Uterus (tissue), 4 donors: ENCODE measurements at places on chromosomes 2 and 18. TPM values are rescaled to one million over a fixed set of nuclear protein-coding genes. Genes with fewer than 3 reads are reported as not detected.

GRCh38 chr2:26911911-26912861 lies 58.3 kb upstream of the MAPRE3 start:
- no peak for DNase-seq

GRCh38 chr2:44954889-44955592 lies 13.5 kb downstream of the SIX3 start:
- DNase-seq: no peak

- no peak for DNase-seq
Measured at GRCh38 chr2:171004833-171005232, 75.8 kb downstream of the GORASP2 start.

- no peak for DNase-seq
Measured at GRCh38 chr2:123127236-123127635, 897.9 kb upstream of the CNTNAP5 start.

- DNase-seq: no peak
Measured at GRCh38 chr2:42862669-42863185, 70.3 kb upstream of the HAAO start.

Gene SIX2
- 0.24 TPM for total RNA-seq

DNA sequence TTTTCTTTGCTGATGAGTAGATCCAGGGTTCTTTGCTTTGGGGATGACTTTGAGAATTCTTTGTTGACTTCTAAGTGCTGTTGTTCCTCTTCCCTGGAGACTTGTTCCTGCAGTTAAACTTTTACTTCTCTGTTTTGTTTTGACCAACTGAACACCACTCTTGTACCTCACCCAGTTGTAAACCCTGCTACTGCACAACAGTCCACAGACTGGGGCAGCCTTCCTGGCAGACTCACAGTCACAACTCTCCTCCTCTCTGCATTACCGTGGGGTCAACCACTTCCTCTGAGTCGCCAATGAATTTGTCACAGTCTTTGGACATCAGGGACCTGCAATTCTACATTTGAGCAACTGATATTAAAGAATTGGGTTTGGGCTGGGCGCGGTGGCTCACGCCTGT lies 3.8 kb upstream of the SLC8A1 start:
- DNase-seq: no peak

DNA sequence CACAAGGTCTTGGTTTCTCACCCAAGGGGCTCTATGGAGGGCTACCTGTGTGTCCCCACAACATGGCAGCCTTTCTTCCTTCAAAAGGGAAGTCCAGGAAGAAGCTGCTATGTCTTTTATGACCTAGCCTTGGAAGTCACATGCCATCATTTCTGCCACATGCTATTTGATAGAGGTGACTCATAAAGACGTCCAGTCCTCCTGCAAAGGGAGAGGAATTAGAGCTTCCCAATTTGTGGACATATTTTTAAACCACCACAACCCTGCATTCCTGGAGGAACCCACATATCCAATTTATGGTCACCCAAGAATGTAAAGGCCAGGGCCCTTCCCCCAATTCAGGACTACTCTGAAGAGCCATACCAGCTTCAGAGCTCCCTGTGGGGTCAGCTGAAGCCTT lies 246.2 kb downstream of the CYP26B1 start:
- DNase-seq: no peak

- DNase-seq: no peak
Measured at GRCh38 chr2:8629402-8629801, 52.5 kb upstream of the ID2 start.

- DNase-seq: no peak
Measured at GRCh38 chr18:12990123-12990475, 1.1 kb upstream of the CEP192 start.

DNA sequence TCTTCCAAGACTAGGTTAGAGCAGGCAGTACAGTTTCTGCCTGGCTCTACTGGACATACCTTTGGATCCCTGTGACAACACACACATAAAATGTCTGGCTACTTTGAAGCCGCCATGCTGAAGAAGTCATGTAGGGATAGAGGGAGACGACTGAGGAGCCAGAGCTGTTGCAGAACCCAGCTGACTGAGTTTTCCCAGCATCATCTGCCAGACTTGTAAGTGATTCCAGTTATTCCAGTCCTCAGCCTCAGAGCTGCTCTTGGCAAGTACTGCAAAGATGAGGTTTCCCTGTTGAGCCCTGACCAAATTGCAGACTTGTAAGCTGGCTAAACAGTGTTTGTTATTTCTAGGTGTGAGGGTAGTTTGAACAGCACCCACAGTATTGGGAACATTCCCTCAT lies 31.5 kb upstream of the TSPYL6 start:
- no peak for DNase-seq

GRCh38 chr18:79321625-79322405 lies 73.9 kb upstream of the NFATC1 start:
- DNase-seq: no peak

Gene IL36RN
- total RNA-seq: not detected

- DNase-seq: no peak
Measured at GRCh38 chr2:100796499-100797100, 23.3 kb upstream of the NPAS2 start.

DNA sequence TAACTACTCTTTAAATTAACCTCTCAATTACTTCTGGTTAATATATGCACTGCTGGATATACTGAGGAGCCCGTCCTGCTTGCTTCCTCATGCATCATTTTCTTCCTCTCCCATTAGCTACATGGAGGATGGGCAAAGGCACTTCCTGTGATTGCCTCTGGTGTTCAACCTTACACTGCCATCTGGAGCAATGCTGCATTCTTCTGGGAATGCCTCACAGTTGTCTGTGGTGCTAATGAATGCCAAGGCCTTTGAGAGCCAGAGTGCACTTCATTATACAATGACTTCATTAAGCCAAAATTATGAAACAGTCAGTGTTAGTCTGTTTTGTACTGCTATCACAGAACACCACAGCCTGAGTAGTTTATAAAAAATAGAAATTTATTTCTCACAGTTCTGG lies 134.8 kb upstream of the DOCK10 start:
- DNase-seq: no peak

DNA sequence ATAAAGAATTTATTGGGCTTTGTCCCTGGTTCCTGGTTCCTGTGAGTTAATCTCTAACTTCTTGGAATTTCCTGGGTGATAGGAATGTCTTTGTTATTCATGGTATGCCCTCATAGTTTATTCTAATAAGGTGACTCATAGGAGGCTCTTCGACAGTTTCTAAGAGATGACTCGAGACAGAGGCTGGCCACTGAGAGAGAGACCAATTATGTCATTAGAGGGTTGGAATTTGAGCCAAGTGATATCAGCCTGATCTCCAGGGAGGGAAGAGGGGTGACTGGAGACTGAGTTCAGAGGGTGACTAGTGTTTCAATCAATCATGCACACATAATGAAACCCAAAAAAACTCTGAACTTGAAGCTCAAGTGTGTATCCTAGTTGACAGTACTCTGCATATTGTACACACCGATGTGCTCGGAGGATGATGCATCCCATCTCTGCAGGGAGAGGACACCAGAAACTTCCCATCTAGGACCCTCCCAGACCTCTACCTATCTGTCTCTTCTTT lies 185.7 kb downstream of the MTCL1 start:
- DNase-seq: no peak

GRCh38 chr2:231884438-231885140 lies 41.6 kb downstream of the NPPC start:
- DNase-seq: no peak

DNA sequence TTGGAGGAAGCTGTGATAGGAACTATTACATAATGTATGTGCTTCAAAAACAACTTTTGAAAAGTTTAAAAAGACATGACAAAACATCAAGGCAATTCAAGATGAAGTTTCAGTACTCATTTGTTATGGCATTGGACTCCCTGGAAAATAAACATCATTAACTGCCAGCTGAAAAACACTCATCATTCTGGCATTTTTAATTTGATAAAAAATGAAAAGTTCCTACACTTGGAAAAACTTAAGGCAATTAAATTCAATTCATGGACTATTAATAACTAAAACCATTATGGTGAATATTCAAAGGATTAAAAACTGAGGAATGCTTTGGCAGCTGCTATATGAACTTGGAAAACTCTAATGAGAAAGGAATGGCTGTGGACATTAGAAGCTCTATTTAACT lies 8.5 kb downstream of the TYW5 start:
- DNase-seq: no peak

GRCh38 chr2:230520875-230521155 lies 104.8 kb downstream of the SP100 start:
- DNase-seq: no peak

Gene PAX3
- not detected for total RNA-seq

GRCh38 chr2:1004398-1004797 lies 53.7 kb downstream of the SNTG2 start:
- no peak for DNase-seq

DNA sequence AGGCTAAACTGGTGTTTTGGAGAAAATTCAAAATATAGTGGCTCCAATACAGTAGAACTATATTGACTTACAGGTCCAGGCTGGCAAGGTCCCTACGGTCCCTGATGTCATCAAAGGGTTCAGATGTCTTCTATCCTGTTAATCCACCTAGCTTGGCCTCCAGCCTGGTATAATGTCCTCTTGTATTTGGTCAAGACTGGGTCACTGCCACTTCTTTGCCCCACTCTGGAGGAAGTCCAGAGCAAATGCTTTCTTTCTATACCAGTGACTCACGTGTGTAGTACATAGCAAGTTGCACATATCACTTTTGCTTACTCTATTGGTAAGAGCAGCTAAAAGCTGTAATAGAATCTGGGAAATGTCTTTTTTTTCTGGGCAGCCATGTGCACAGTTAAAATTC lies 80.8 kb downstream of the LCLAT1 start:
- no peak for DNase-seq

GRCh38 chr2:20451761-20452499 lies 5.1 kb downstream of the RHOB start:
- DNase-seq: no peak

DNA sequence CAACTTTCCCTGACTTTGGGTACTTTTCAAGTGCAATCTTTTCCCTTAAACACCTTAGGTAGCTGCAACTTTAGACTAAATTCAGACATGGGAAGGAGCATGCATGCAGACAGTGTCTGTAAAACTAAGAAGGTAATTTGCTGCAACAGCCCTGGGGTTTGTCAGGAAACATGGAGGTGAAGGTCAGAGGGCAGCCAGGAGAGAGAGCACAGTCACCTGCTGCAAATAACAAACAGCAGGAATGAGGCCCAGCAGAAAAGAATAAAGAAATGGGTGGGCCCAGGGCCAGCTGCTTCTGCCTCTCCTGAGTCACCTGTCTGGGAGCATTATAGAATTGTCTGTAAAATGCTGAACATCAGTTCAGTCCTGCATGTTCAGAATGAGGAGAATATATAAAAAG lies 35.2 kb downstream of the MTHFD2 start:
- no peak for DNase-seq

Gene ACADL
- total RNA-seq: 4.4 TPM

GRCh38 chr2:174664084-174664759 lies 66.6 kb upstream of the WIPF1 start:
- DNase-seq: no peak

DNA sequence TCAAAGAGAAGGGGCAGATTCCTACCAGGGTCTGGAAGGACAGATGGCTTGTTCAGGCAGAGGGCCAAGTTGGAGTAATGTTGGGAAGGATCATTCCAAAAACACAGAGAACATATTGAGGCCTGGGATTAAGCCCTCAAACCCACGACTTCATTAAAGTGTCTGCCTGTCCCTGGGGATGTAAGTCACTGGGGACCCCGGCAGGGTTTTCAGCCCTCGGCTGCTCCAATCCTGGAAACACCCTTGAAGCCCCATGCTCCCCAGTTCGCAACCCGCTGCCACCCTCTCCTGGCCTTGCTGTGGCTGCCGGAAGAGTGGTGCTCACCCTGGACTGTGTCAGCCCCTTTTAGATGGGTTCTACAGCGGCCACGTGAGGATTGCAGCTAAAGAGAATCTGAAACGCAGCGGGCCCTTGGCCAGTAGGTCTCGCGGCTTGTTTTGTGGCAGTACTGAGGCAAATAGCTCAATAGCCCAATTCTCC lies 79.9 kb downstream of the EPAS1 start:
- DNase-seq: no peak

- no peak for DNase-seq
Measured at GRCh38 chr2:86185517-86186212, 9.6 kb downstream of the IMMT start.

DNA sequence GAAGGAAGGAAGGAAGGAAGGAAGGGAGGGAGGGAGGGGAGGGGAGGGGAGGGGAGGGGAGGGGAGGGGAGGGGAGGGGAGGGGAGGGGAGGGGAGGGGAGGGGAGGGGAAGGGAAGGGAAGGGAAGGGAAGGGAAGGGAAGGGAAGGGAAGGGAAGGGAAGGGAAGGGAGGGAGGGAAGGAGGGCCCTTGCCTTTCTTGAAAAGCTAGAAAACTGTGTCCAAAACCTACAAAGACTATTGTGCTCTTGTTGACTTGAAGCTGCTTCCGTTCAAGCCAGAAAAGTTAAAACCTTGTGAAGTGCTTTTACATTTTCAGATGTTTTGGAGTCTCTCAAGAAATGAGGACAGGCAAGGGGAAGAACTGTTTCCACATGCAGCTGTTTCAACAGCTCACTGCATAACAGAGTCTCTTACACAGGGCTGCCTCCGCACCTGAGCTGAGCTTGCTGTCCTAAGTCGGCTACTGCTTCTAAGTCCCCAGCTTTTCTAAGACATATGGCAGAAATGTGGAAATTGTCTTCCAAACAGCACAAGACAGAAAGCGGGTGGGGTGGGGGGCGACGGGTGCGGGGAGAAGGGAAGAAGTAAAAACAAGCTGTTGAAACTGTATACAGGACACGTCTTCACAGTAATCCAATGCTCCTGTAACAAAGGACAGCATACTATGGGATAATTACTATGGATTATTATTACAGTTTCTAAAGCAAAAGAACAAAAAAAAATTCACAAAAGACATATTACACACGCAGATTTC lies 46.1 kb downstream of the BCL11A start:
- DNase-seq: no peak

GRCh38 chr2:138554123-138554522 lies 52.6 kb downstream of the SPOPL start:
- no peak for DNase-seq

DNA sequence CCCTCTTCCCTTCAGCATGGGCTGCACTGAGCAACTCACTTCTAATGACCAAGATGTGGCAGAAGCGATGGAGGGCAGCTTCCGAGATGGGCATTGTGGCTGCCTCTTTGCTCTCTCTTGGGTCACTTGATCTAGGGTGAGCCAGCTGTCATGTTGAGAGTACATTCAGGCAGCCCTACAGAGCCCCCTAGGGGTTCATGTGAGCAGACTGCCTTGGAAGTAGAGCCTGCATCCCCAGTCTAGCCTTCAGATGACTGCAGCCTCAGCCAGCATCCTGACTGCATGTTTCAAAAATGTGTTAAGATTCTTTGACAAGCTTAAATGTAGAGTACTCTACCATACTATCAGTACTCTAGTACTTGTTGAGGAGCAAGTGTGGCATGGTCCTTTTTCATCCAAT lies 143.9 kb downstream of the NCK2 start:
- no peak for DNase-seq

DNA sequence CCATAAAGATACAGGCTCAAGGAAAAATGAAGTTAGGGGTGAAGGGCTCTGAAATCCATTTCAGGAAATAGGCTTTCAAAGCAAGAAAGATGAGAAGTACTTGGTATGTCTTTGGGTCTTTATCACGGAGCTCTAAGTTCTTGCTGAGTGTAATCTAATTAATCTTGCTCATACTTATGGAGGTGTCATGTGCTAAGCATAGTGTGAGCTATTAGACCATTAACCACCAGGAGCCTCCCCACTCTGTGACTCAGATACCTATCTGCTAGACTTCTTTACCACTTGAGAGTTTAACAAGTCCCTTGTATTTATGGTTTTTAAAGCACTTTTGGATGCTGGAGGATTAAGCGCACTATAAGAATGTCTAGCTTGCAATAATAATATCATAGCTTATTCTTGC lies 678.7 kb downstream of the EPHA4 start:
- DNase-seq: no peak
